Renal pelvis (tissue), 12 donors: ENCODE measurements at places on chromosomes 5 and 9. TPM values are rescaled to one million over a fixed set of nuclear protein-coding genes. Genes with fewer than 3 reads are reported as not detected.
A peak's percentile ranks its signal among the peaks of the same experiment; 100 is the strongest.

DNA sequence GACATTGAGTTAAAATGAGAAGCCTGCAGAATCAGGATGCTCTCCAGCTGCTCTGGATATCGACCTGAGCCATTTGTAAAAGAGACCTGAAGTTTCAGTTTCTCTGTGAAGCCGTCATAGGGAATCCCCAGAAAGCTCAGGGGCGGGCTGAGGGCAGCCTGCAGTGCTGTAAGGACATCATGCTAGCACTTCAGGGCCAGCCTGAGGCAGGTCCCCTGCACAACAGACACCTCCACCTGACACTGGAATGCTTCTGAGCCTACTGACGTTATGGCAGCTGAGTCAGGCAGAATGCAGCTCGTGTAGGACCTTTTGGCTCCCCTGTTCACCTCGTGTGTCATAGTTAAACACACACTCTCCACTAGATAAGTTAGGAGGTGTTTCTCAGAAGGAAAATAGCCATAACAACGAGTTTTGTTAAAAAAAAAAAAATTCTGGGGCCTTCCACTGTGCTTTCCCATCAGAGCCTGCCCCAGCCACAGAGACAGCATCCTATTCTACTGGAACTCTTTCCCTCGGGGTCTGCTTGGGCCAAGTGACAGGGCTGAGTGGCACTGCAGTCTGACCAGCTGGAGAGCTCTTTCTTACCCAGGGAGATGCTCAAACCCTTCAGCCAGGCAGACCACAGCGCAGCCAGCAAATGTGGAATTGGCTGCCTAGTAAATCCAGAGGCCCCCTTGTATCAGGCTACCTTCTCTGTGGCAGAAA is 354.9 kb downstream of the DIRAS2 start:
- DNase-seq: no peak

GRCh38 chr5:133108481-133108921 is 56.7 kb downstream of the HSPA4 start:
- DNase-seq: no peak

DNA sequence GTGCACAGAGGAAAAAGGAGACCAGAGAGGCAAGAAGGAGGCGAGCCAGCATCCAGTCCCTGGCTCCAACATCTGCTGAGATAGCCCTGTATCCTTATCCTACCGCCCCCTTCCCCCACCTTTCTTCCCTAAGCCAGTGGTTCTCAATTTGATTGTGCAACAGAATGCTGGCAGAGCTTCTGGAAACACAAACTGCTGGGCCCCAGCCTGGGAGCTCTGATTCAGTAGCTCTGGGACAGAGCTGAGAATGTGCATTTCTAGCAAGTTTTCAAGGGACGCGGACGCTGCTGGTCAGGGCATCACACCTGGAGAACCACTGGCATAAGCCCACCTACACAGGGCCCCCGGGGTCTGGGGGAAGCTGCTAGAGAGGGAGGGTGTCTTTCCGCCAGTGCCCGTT is 21.1 kb downstream of the AK8 start:
- DNase-seq: no peak

- peak; percentile 21 for DNase-seq
Measured at GRCh38 chr5:100827481-100827889, 75.6 kb downstream of the ST8SIA4 start.

DNA sequence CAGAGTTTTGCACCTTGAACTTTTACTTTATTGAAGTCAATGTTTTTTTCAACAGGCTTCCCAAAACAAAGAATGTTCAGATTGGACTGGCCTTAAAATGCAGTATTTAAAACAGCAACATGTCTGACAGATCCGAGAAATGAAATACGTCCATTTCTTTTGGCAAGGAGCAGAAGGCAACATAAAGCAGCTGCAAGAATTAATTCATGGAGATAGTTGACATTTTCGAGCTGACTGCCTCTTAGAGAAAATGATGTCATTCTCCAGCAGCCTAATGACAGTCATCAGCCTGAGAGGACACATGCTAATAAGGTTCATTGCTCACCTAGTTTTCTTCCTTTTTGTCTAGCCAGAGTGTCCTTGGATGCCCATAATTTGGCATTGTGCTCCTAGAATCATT is 232.2 kb upstream of the SEMA6A start:
- DNase-seq: peak; percentile 38

DNA sequence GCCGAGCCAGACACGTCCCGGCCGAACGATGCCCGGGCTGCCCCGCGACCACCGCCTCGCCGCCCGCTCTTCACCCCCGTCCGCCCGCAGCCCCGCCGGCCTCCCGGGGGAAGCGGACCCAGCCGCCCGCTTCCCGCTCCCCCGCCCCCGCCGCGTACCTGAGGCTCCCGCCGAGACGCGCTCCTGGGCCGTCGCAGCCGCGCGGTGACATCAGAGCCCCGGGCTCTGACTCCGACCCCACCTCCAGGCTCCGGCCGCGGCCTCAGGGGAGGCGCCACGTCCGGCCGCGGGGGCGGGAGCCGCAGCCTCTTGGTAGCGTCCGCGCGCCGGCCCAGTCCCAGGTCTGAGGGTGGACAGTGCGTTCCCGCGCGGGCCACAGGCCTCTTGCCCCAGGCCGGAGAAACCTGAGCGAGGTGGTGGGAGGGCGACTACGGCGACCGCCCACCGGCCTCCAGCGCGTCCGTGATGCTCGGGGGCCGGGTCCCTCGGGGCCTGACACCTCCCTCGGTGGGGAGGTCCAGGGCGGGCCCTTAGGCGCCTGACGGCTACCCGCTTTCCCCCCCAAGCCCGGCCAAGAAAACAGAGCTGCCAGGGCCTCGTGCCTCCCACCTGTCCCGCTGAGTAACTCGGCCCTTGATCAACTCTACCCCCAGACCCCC is at the start of gene SHROOM1:
TSS of gene SHROOM1 (minus strand) at position 212 of the 659 bp plus-strand sequence. CDS start 4,507 bp downstream, outside the sequence.
- no peak for DNase-seq

DNA sequence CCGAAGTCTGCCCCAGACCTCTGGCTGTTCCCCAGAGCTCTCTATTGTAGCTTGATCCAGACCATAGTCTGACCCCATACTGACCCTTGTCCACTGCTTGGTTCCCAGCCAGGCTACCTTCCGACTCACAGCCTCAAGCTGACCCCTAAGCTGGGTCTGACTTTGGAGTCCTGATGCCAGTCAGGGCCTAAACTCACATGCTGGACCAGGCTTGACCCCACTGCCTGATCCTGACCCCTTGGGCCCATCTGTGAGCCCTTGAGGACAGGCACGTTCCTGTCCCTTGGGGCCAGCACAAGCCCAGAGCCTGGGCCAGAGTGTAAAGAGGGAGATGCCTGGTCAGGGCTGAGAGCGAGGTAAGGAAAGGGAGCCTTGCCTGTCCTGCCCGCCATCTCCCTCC is 32.7 kb upstream of the ENHO start:
- DNase-seq: no peak

GRCh38 chr9:136694163-136694871 is 7.1 kb upstream of the AGPAT2 start:
- DNase-seq: no peak

Gene SMIM32
- polyA plus RNA-seq: 16.6 TPM

Gene CEP120
- 18.3 TPM for polyA plus RNA-seq

- DNase-seq: no peak
Measured at GRCh38 chr5:11026543-11026942, 265.5 kb upstream of the DAP start.

DNA sequence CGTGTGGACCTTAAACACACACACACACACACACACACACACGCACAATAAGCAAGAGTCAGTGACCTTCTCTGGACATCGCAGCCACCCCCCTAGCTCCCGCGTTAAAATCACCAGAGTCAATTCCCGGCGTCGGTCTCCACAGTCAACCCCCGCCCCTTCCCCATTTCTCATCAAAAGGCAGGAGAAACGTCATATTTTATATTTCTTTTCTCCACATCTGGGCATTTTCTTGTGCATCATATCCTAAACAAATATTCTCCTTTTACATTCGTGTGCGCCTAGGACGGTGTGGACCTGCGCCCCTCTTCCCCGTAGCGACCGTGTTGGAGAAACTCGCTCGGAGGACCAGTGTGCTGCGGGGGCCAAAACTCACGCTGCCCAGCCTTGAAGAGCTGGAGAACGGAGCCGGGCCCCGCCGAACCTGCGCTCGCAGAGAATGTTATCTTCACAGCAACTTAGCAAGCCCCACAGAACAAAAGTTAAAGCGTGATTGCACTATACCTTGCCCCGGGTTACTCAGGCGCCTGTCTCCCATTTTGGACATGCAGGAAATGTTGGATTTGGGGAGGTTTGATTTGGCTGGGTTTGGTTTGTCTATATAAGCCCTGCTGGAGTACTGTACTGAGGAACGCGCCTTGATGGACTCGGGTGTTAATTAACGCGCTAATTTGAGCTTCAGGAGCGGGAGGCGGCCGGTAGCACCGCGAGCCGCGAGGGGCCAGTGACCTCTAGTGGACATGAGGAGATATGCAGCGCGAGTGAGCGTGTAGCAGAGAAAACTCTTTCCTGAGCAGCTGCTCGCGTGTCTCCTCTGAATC is 192.4 kb downstream of the MEF2C start:
- DNase-seq: no peak
